ENCODE measurements at places on chromosomes 2 and 18. TPM values are rescaled to one million over a fixed set of nuclear protein-coding genes. Genes with fewer than 3 reads are reported as not detected.

The PUM2 gene
- 29.6 TPM for total RNA-seq

The SMYD5 gene
- 14.0 TPM for total RNA-seq

The ANKRD30BL gene
- total RNA-seq = not detected

The CCDC68 gene
- total RNA-seq = 1.3 TPM

The GNLY gene
- not detected for total RNA-seq
